ENCODE measurements at places on chromosomes 11 and 22. TPM values are rescaled to one million over a fixed set of nuclear protein-coding genes. Genes with fewer than 3 reads are reported as not detected.

The IGLL1 gene
- not detected for total RNA-seq

The YPEL1 gene
- 0.46 TPM for total RNA-seq

The THAP7 gene
- total RNA-seq = 16.9 TPM

The NPAS4 gene
- total RNA-seq = not detected

The DSCAML1 gene
- 0.16 TPM for total RNA-seq

The CASP5 gene
- not detected for total RNA-seq

The GRK3 gene
- 3.4 TPM for total RNA-seq

The MUC5B gene
- 2.2 TPM for total RNA-seq

The GSTT2 gene
- total RNA-seq = 0.15 TPM

The KCNJ11 gene
- 4.7 TPM for total RNA-seq

The GNG3 gene
- not detected for total RNA-seq

The ALDH3B2 gene
- not detected for total RNA-seq

The TSPAN32 gene
- not detected for total RNA-seq

The NCAM1 gene
- total RNA-seq = 0.03 TPM

The PDGFB gene
- total RNA-seq = 3.2 TPM

The VSIG10L2 gene
- total RNA-seq = not detected

The CELSR1 gene
- 29.1 TPM for total RNA-seq

The CCDC81 gene
- 0.15 TPM for total RNA-seq

The ACR gene
- 0.15 TPM for total RNA-seq

The SCGB1C1 gene
- total RNA-seq = not detected

The TRIM34 gene
- total RNA-seq = 2.6 TPM

The OR52N4 gene
- not detected for total RNA-seq

The SLC22A8 gene
- total RNA-seq = not detected

The SLC6A5 gene
- not detected for total RNA-seq

All from A549 treated with Hydrocortisone at 1 μM for 4 hours (cell line).